ENCODE measurements at places on chromosomes 1 and 21.

DNA sequence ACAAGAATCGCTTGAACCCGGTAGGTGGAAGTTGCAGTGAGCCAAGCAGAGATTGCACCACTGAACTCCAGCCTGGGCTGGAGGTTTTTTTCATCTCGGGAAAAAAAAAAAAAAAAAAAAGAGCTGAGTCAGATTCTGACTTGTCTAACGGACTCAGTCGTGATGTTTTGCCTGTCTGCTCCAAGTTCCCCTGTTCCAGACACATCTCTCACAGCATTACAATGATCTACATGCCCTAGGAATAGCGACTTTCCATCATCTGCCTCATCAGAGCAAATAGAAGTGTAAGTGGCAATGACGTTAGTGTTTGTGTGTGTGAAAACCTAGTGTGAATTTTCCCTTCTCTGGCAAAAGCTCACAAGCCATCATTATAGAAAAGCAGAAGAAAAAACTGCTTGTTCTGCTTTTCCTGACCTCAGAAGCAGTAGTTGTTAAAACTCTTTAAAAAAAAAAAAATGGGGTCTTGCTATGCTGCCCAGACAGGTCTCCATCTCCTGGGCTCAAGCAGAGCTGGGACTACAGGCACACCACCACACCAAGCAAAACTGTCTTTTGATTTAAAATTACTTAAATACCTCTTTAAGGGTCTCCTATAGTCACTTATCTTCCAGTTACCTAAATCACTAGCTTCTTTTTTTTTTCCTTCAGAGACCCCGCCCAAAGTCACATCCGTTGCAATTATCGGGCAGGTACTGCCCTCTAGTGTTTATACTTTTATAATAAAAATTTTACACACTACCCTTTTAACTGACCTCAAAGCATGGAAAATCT, 37.3 kb downstream of the PLEKHO1 start:
- DNase-seq: no peak

- peak; percentile 11 for DNase-seq
Observed at GRCh38 chr1:180262628-180263488, 32.8 kb downstream of the LHX4 start.

DNA sequence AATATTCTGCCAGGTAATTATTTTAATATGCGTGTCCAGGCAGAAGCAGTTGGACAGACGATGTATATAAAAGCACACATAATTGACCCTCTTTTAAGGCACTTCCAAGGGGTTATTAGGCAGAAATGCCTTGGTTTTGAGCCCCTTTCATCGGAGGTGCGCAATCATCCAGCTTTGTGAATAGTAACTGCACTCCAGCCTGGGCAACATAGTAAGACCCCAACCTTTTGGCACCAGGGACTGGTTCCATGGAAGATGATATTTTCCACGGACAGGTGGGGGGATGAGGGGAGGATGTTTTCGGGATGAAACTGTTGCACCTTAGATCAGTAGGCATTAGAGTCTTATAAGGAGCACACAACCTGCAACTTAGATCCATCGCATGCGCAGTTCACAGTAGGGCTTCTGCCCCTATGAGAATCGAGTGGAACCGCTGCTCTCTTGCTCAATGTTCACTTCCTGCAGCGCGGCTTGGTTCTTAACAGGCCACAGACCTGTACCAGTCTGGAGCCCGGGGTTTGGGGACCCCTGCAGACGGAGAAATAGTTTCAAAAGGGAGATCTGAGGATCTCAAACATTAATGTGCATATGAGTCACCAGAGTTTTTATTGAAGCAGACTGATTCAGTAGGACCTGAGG, 1.8 kb upstream of the MCOLN2 start:
- DNase-seq: no peak

- DNase-seq: no peak
Observed at GRCh38 chr1:235207209-235207565, 46.1 kb upstream of the RBM34 start.

DNA sequence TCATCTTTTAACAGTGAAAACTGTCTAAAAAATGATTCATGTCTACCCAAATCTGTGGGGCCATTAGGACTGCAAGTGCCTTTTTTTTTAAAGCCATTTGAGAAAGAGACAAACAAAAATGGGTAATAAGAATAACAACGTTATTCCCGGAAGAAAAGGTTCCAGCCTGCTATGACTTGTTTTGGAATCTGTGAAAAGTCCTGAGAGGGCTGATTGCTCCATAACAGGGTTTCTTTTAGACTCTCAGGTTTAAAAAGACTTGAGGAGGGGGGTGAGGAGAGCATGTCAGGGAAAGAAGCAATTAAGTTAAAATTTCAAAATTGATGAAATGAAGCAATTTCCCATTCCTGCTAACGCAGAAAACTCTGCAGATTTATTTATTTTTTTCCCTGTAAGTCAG, 56.4 kb downstream of the CACHD1 start:
- DNase-seq: no peak

GRCh38 chr1:245600658-245601057, 445.9 kb downstream of the KIF26B start:
- no peak for DNase-seq

DNA sequence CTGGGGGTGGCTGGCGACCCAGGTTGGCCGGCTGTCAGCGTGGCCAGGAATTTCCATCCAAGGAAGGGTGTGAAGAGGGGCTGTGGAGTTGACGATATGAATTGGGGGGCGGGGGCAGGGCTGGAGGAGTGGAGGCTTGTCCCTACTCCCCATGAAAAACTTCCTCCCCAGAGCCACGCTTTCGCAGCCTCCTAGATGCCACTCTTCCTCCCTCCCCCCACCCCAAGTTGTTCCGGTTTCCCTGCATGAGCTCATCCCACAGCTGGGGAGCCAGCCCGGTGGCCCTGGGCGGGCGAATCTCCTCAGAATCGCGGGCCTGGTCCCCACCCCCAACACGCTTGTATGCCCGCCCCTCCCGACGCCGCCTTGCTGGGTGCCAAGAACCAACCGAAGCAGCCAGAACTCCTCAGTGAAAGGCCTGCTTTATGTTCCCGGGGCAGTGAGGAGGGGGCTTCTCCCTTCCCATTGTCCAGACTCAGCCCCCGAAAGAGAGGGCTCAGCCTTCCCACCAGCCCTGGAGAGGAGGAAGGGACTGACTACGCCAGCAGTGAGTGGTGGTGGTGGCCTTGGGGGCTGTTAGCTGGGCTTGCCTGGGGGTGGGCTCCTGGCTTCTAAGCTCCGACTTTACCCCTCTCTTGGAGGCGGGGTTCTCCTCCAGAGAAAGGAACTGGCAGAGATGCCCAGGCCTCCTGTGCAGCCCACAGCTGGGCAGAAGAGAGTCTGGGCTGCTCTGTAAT, 1.8 kb upstream of the CSMD2 start:
- no peak for DNase-seq

DNA sequence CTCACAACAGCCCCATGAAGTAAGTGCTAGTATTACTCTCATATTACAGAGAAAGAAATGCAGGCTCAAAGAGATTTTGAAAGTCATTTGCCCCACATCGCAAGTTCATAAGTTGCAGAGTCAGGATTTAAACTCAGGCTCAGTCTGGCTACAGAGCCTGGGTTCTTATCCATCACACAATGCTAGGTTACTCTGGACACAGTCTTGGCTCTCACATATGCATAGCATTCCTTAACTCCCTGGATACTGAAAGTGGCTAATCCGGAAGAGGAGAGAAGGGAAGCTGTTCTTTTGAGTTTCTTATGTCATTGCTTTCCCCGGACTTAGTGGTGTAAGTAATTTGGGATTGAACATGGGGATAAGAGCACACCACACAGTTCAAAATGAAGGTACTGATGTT, 357.4 kb upstream of the PLXNA2 start:
- no peak for DNase-seq

DNA sequence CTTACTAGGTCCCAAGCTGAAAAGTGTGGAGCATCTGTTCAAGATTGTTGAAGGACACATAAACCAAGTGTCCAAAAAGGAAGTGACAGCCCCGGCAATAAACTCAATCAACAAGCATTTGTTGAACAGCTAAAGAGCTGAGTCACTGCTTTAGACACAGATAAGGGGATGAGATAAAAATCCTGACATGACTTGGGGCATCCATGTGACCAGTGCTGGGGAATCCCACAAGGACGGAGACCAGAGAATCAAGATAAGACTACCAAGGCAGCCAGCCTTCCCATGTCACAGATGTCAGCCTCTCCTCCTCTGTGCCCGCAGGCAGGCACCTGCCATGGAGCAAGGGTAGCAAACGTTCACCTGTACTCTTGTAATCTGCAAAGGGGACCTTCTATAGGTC, 118.6 kb upstream of the KAZN start:
- peak; percentile 42 for DNase-seq

DNA sequence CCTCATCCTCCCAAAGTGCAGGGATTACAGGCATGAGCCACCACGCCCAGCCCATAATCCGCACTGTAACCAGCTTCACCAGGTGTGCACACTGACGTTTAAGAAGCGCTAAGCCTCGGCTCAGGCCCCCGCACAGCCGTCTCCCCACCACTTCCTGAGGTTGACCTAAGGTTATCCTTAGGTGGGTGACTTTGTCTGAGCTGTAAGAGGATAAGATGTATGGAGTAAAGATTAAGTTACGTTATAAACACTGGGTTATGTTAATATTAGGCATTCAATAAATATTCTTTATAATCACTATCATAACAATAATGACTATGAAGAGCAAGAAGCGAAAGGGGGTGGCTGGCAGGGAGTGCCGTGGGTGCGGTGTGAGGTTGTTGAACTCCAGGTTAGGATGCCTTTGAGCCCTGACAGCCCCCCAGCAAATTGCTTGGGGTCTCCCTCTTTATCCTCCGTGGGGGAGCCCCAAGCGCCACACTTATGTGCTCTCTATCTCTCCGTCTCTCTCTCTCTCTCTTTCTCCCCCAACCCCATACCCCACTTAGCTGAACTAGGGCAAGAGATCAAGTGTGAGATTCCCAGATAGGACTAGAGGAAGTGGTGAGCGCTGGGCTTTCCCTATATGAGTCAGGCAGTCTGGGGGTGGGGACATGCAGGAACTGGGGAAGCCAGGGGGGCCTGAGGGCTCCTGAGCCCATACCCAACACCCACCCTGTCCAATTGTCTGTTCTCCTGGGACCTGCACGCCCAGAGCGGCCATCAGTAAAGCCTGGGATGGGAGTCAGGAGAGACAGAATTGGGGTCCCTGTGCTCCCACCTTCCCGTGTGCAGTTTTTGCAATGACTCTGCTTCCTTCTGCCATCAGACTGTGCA, 7.6 kb downstream of the EFHD2 start:
- no peak for DNase-seq

GRCh38 chr1:65756616-65757015, 36.1 kb upstream of the PDE4B start:
- DNase-seq: no peak

DNA sequence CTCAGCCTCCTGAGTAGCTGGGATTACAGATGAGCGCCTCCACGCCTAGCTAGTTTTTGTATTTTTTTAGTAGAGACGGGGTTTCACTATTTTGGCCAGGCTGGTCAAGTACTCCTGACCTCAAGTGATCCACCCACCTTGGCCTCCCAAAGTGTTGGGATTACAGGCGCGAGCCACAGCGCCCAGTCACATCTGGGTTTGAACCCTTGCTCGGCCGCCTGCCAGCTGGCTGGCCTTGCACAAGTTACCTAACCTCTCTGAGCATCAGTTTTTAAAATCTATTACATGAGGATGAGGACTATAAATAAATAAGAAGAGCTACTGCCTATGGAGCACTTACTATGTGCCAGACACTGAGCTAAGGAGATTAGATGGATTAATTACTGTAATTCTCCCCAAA, 17.7 kb upstream of the PADI2 start:
- no peak for DNase-seq

GRCh38 chr1:180916771-180917170, 4.1 kb downstream of the KIAA1614 start:
- DNase-seq: no peak

- no peak for DNase-seq
Observed at GRCh38 chr1:117770981-117771531, 158.4 kb downstream of the GDAP2 start.

DNA sequence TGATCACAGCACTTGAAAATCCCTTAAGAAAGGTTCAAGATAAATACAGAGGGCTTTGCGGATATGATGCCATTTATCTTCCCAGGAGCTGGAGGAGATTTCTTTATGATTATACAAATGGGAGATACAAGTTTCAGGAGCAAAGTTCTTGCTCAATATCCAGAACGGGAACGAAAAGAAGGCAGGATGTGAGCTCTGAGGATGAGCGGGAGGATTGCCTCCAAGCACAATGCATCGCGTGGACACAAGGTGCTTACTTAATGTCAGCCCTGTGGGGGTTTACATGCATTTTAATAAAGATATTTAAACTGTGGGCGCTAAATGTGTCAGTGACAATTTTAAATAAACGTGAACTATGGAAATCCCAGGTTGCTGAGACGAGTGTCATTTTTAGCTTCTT, 59.0 kb downstream of the SYT6 start:
- DNase-seq: no peak

Data from HS-27A (cell line).